ENCODE measurements at places on chromosomes 4 and X. TPM values are rescaled to one million over a fixed set of nuclear protein-coding genes. Genes with fewer than 3 reads are reported as not detected.
A peak's percentile ranks its signal among the peaks of the same experiment; 100 is the strongest.

Gene HSD17B13
- polyA plus RNA-seq = 0.32 TPM

Gene ZNF182
- polyA plus RNA-seq = 10.8 TPM

Gene TMEM271
- not detected for polyA plus RNA-seq

Gene POF1B
- polyA plus RNA-seq = 0.44 TPM

Gene SMARCA1
- 121 TPM for polyA plus RNA-seq

Gene HMX1
- polyA plus RNA-seq = not detected

Gene P2RY10
- polyA plus RNA-seq = 0.26 TPM

DNA sequence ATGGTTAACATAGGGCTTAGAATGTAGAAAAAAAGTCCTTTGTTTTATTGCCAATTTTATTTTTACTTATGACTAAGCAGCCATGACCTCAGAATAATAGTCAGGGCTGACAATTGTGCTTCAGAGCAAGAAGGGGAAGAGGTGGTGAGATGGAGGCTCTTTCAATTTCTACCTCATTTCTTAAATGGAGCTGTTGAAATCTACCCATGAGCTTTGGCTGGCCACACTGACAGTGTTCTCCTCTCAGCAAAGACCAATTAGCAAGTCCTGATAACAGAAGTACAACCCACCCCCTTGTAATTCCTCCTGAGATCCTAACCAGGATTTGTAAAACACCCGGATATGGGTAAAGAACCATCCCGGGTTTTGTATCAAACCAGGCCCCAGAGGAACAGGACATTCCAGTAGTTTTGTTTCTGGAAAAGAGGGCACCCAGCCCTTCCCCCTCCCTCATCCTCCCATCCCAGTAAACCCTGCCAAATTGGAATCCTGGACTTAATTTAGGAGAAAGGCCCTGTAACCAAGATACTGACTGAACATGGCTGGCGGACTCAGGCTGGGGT lies at the start of gene HEPH:
HEPH (plus strand) TSS at position 399 of the 563 bp plus-strand sequence. CDS start 6,324 bp downstream, outside the sequence.
- no peak for DNase-seq

DNA sequence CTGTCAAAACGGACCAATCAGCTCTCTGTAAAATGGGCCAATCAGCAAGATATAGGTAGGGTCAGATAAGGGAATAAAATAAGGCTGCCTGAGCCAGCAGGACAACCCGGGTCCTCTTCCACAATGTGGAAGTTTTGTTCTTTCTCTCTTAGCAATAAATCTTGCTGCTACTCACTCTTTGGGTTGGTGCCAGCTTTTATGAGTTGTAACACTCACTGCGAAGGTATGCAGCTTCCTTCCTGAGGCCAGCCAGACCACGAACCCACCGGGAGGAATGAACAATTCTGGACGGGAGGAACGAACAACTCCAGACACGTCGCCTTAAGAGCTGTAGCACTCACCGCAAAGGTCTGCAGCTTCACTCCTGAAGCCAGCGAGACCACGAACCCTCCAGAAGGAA lies 287.8 kb downstream of the RAPGEF2 start:
- no peak for DNase-seq

GRCh38 chrX:13754765-13755164 lies 20.2 kb downstream of the OFD1 start:
- no peak for DNase-seq

DNA sequence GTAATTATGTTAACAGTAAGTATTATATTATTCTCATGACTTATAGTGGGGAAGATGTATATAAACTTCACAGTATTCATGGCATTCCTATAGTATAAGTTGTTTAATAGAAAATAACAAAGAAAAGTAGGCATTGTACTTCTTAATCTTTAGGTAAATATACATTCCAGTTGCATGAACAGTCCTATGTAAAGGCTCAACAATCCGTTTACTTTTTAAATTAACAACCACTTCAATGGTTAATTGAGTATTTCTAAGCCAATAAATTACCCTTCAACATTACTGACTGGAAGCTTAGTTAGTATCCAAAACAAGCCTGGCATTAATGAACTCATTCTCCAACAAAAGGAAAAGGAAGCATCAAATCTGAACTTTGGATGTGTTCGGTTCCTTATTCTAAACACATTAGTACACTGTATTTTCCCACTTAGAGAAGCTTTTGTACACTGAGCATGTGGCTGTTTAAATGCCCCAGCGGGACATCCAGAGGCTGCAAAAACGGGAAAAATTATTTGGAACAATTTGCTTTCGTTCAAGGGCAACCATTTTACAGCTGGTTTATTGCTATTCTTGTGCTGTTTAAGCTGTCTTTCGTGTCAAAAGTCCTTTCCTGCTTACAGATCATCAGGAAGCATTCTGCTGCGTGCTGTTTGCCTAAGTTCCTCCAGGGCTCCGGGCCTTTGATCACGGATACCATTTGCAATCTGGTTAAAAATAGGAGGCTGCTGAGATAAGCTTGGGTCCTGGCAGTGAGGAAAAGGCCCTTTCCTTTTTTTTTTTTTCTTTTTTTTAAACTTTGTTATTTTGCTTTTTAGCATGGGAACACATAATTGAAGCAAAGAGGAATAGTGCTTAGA lies 460.3 kb downstream of the SPRY1 start:
- no peak for DNase-seq

GRCh38 chr4:189304809-189305208 lies 635.9 kb upstream of the FRG1 start:
- no peak for DNase-seq

DNA sequence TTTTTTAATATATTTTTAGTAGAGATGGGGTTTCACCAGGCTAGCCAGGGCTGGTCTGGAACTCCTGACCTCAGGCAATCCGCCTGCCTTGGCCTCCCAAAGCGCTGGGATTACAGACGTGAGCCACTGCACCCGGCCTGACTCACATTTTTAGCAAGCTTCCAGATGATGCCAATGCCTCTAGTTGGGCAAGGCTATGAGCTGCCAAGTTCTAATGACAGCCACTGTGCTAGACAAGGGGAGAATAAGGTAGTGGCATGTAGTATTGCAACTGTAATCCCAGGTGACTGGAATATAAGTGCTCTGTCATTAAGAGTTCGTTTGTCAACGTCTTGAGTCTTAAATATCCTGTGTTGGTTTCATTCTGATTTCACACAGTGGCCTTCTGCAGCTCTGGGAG lies 96.7 kb downstream of the SLIT2 start:
- no peak for DNase-seq

- no peak for DNase-seq
These were observed 43.2 kb downstream of the PALLD start for GRCh38 chr4:168540086-168540485.

DNA sequence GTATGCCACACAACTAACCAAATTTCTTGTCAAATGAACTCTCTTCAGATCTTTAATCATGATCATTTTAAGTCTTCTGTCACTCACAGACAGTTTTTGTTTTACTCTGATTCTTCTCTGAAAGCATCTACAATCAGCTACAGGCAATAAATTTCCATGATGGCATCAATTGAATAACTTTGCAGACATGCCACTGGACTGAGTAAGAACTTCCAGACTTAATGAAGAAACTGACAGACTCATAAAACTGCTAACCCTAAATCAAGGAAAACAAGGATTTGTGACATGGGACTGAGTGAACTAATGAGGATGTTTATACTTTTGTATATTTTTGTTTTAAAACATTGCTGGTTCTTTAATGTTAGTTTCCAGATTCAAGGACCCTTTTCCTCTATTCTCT lies 5.5 kb upstream of the PPP1R2C start:
- DNase-seq = no peak

DNA sequence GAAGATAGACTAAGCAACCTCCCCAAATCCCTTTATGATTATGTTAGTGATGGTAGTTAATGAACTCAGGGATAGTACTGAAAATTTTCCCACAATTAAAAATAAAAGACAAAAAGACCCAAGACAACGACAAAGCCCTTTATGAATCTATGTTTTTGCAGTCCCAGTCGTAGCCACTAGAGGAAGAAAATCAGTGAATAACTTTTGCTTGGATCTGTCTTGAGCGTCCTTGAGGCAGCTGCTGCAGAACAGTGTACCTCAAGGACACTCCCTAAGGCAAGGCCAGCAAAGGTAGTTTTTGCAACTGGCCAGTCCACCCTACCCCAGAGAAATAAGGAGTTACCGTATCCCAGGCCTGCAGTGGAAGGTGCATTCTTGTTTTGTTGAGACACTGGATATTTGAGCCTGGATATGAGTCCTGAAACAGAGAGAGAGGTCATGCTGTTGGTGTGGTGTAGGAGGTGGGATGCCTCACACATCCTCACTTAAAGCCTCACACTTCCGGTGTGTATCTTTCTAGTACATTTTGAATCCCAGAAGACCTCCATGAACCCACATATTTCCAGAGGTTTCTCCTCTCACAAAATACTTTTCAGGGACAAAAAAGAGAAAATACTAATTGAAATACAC lies 8.7 kb upstream of the TIMM8A start:
- DNase-seq = no peak

DNA sequence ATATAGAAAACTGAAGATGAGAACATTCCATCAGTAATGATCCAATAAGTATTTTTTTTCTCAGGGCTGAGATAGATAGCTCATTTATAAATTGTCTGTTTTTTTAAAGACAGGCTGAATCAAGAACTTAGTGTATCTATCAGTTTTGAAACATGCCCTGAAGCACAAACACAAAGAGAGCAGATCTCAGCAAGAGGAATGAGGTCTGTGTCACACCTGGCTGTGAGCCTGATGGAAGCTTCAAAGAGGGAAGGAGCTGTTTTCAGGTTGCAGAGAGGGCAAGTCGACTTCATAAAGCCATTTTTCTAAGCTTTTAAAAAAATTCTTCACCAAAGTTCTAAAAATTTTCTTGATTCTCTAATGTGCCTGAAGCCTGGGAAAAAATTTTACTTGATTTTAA lies 434.9 kb downstream of the PDGFC start:
- DNase-seq = no peak

GRCh38 chr4:186717556-186717955 lies 6.1 kb downstream of the FAT1 start:
- DNase-seq = no peak

GRCh38 chr4:17476853-17477252 lies 35.0 kb downstream of the QDPR start:
- no peak for DNase-seq

GRCh38 chr4:94406668-94407437 lies 44.9 kb upstream of the PDLIM5 start:
- peak; percentile 76 for DNase-seq

- no peak for DNase-seq
These were observed 134.4 kb downstream of the SMIM20 start for GRCh38 chr4:26048378-26048882.

- DNase-seq = no peak
These were observed 23.8 kb downstream of the ENPP6 start for GRCh38 chr4:184193556-184194525.

- no peak for DNase-seq
These were observed 43.8 kb downstream of the SULT1B1 start for GRCh38 chr4:69716654-69717053.

All from right renal cortex interstitium (tissue), 3 donors.